ENCODE measurements at places on chromosomes 3 and 15.

- no peak for DNase-seq
These were observed 214.7 kb downstream of the CHST2 start for GRCh38 chr3:143334231-143334630.

- no peak for DNase-seq
These were observed 63.2 kb upstream of the RASGRP1 start for GRCh38 chr15:38627689-38628277.

DNA sequence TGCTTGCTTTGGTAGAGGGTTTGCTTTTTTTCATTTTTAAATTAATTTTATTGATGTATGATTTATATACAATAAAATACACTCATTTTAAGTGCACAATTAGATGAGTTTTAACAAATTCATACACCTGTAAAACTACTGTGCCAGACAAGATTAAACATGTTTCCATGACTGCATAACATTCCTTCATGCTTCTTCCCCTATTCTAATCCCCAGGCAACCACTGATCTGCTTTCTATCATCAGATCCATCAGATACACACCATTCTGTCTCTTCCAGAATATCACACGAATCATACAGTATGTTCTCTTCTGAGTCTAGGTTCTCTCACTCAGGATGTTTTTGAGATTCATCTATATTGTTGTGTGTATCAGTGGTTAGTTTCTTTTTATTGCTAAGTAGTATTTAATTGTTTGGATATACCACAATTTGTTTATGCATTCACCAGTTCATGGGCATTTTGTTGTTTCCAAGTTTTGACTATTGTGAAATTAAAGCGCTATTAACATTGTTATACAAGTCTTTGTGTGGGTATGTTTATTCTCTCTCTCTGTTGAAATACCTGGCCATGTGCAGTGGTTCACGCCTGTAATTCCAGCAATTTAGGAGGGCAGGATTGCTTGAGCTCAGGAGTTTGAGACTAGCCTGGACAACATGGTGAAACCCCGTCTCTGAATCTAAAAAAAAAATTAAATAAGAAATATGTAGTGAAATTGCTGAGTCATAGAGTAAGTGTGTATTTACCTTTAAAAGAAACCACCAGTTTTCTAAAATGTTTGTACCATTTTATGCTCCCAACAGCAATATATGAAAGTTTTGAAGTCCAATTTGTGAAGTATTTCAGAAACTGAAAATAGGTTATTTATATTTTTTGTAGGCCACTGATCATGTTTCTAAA is 7.0 kb upstream of the TFG start:
- no peak for DNase-seq

DNA sequence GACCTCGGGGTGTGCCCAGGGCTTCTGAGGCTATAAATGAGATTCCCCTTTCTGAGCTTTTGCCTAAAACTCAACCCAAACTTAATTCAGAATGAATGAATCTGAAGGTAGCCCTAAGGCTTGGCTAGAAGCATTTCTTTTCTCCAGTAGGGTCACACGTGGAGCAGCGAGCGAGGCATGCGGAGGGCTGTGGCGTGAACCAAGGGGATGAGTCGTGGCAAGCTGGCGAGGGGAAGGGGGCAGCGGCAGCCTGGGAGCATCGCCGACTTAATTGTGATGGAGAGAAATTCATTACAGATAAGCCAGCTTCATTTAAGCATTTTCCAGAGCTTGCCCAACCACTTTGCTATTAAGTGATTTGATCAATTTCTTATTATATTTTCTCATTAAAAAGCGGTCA is 79.9 kb downstream of the CHSY1 start:
- DNase-seq, result no peak

DNA sequence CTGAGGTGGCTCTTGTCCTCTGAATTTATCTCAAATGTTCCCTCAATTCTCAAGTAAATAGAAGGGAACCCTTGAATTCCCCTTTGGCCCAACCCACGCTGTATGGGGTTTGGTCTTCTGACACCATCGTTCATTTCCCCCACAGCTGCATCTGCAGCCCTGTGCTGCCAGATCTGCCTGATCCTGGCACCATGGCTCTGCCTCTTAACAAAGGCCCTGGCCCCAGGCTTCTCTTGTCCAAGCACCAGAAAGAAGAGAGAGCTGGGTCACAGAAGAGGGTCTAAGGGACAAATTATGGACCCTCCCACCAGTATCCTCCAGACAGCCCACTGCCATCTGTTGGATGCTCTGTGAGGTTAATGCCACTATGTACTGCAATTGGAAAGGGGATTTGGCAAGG is 1.8 kb downstream of the MAP1A start:
- DNase-seq, result no peak

DNA sequence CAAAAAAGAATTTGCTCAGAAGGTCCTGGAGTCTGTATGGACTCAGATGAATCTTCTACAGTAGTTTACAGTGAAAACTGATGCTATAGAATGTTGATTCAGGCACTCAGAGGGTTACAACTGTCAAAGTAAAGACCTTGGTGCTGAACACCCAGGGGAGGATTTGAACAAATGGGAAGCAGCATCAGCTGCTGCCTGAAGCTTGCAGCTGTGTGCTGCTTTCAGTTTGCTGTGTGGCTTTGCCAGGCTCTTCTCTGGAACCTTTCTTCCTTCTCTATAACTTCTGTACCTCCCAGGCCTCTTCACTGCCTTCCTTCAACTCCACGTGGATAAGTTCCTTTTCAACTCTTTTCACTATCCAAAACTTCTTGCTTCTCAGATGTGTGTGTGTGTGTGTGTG is 214.2 kb downstream of the GRM7 start:
- DNase-seq, result no peak

DNA sequence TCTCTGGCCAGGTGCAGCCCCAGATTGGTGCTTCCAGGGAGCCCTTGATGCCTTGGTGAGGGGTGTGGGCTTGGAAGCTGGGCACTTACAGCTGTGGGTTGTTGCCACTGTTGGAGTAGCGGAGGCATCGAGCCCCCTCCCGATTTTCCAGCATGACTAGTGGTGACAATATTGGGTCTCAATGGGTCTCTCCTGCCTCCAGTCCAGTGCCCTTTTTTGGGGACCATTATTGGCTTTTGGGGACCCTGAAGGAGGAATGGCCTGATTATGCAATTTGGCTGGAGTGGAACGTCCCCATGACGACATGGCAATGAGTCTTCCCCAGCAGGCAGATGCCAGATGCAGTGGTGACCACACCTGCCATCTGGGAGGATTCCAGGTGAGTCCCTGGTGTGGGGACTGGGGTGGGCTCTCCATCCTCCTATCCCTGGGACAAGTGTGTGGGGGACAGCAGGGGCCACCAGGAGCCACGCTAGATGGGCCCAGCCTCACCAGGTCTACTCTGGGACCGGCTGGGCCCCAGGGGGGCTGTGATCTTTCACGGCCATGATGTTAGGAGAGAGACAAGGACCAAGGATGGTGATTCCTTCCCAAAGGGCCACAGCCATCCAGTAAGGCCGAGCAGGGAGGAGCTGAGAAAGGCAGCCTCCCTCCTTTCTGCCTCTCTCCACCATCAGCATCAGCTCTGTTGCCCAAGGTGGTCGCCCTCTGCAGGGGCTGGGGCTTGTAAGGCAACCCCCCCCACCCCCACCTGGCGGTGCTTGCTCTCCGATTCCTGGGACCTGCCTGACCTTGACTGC is 196.8 kb downstream of the GOLGA6L6 start:
- peak; percentile 26 for DNase-seq

DNA sequence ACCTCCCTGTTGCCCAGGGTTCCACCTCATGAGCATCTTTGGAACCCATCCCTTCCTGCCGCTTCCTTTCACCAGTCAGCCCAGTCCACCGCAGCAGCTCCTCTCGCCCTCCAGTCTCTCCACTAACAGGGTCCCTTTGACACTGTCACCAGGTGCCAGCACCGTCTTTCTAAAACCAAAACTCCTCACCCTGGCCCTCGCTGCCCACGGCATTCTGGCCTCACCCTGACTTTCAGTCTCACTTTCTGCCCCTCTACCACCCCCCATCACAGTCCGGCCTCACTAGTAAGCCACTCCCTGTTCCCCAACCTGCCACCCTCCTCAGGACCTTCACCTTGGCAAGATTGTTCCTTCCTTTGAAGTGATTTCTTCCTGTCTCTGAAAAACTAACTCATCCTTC is 4.2 kb downstream of the PPCDC start:
- DNase-seq, result no peak

DNA sequence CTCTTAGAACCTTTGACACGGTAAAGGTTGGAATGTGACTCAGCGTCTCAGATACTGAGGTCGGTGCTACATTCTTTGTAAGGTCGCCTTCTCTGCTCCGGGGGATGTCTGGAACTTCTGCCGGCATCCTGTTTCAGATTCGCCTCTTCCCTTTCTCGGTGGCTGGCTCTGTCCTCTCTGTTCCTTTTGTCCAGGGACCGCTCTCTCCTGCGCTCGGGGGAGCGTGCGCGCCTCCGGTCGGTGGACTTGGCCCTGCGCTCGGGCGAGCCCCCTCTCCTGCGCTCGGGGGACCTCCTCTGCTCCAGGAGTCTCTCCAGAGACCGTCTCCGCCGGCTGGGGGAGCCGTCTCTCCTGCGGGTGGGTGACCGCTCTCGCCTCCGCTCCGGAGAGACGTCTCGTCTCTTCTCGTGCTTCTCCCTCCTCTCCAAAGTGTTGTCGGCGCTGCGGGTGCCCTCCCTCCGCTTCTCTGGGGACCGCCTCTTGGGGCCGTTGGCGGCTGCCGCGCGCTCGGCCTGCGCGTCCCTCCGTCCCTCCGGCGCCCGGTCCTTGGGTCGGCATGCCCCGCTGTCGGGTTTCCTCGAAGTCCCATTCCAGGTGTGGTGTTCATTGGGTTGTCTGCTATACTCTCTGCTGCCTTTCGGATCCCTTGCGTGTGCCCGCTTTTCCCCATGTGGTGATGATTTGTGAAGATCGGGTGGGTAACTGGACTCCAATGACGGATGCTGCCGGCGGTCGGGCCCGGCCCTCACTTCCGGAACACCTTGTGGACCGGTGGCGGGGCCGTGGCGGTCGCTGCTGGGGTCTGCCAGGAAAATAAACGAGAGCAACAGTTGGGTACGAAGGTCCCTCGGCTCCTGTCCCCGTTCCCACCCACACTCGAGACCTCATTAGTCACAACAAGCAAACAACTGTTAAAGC is 668.8 kb upstream of the ADAMTS9 start:
- DNase-seq, result no peak

GRCh38 chr3:67083277-67083676 is 85.2 kb downstream of the KBTBD8 start:
- no peak for DNase-seq

DNA sequence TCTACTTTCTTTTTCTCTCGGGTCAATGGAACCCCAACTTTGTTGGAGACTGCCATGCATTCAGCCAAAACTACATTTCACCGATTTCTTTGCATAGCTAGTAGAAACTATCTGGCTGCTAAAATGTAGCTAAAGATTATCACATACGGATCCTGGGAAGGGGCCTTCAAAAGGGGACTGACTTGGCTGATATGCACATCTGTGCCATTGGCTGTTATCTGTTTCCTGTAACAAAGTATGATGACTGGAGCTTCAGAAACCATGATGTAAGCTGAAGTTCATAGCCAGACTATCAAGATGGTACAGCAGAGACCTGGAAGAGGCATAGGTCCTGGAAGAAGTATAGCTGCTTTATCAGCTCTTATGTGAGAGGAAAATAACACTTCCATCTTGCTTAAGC is 179.1 kb downstream of the NSUN3 start:
- DNase-seq, result no peak

DNA sequence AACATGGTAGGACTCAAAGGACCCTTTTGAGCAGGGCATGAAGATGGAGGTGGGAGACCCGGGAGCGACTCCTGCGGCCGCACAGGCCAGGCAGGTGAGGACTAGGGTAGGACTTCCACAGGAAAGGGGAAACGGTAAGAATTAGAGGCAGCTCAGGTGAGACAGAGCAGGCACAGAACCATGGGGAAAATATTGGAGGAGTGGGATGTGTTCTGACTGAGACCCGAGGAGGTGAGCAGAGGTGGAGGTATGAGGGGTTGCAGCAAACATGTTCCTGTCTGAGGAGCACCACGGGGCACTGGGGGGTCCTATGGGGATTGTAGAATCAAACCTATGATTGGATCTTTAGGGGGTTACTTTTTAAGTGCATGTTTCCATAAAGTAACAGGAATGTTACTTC is 1.4 kb upstream of the ISG20 start:
- no peak for DNase-seq

GRCh38 chr3:61960976-61961375 is 399.6 kb downstream of the PTPRG start:
- no peak for DNase-seq

- peak; percentile 26 for DNase-seq
These were observed 9.1 kb upstream of the HPS3 start for GRCh38 chr3:149120051-149120972.

- DNase-seq, result no peak
These were observed 26.6 kb downstream of the EHD4 start for GRCh38 chr15:41945731-41946130.

DNA sequence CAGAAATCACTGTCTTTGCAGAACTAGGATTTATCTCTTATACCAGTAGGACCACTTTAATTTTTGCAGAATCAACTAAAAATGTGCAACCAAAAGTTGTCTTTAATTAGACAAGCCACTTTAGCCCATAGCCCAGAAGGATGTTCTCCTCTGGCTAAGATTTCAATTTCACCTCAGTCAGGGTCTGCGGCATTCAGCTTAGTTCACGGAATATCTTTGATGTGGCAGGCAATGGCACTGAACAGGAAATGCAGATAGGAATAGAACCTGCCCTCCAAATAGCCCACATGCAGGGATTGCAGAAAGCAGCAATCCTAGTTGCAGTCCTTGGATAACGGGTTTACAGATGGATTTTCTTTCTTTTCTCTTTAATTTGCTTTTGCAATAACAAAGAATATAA is 100.8 kb downstream of the MESD start:
- DNase-seq, result no peak

DNA sequence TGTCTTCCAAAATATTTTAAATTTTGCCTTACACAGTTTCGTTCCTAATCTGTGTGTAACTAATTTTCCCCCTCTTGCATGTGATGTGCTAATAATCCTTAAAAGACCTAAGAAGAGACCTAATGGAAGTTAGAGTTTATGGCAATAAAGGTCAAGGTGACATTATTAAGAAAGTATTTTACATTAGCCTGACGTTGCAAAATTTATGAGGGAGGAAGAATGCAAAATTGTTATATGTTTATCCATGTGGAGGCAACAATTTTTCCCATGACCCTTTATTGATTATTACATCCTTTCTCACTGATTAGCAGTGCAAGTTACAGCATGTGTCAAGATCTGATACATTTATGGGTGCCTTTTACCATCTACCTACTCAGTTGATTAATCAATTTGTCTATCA is 373.8 kb upstream of the ROBO1 start:
- DNase-seq, result no peak

DNA sequence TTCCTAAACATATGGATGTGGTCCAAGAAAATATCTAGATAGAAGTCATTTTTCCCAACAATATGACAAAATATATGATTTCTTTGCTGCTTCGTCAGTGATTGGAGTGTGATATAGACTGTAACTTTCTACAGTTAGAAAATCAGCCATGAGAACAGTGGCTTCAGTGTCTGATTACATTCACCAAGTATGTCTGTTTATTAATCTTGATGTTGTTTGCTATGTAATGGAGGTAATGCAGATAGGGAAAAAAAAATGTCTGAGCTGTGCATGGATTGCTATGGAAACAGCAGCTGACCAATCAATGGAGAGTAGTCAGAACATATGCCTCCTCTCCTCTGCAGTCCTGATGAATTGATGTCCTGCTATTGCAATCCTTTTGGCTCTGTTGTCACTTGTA is 72.3 kb upstream of the GAP43 start:
- no peak for DNase-seq

GRCh38 chr3:33773637-33774036 is 24.8 kb upstream of the PDCD6IP start:
- DNase-seq, result no peak

All from 8988T (cell line).